CD8-positive, alpha-beta memory T cell (primary cell): ENCODE measurements at places on chromosomes 12 and 14. TPM values are rescaled to one million over a fixed set of nuclear protein-coding genes. Genes with fewer than 3 reads are reported as not detected.
A peak's percentile ranks its signal among the peaks of the same experiment; 100 is the strongest.

DNAI7 gene
- total RNA-seq, result not detected

ZC2HC1C gene
- total RNA-seq, result 2.2 TPM

CLEC7A gene
- total RNA-seq, result 0.68 TPM

KRT83 gene
- not detected for total RNA-seq

WNT1 gene
- total RNA-seq, result not detected

HOXC9 gene
- not detected for total RNA-seq

DNA sequence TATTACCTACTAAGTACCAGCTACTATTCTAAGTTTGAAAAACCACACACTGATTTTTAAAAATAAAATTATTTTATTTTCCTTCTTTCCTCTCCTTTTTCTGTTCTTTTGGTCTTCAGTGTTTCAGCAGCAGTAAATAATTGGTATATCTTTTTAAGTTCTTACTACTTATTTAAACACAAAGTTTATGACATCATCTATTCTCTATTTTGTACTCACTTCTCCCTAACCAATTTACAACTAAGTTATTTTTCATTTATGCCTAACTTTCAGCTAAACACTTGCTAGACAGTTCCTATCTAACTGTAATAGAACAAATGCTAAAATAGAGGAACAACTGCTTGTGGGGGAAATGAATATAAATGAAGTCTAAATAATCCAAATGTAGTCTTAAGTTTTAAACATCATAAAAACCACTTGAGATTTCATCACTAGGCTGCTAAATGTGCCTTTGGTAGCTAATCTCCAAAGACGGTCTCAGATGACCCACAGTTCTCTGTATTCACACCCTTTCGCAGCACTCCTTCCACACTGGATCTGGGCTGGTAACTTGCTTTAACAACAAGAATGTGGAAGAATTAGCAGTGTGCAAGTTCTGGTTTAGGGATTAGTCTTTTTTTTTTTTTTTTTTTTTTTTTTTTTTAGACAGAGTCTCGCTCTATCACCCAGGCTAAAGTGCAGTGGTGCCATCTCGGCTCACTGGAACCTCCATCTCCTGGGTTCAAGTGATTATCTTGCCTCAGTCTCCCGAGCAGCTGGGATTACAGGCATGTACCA, 41.0 kb downstream of the TFCP2 start:
- DNase-seq, result no peak

GRCh38 chr14:38211255-38211735, 3.6 kb downstream of the SSTR1 start:
- no peak for DNase-seq

DNA sequence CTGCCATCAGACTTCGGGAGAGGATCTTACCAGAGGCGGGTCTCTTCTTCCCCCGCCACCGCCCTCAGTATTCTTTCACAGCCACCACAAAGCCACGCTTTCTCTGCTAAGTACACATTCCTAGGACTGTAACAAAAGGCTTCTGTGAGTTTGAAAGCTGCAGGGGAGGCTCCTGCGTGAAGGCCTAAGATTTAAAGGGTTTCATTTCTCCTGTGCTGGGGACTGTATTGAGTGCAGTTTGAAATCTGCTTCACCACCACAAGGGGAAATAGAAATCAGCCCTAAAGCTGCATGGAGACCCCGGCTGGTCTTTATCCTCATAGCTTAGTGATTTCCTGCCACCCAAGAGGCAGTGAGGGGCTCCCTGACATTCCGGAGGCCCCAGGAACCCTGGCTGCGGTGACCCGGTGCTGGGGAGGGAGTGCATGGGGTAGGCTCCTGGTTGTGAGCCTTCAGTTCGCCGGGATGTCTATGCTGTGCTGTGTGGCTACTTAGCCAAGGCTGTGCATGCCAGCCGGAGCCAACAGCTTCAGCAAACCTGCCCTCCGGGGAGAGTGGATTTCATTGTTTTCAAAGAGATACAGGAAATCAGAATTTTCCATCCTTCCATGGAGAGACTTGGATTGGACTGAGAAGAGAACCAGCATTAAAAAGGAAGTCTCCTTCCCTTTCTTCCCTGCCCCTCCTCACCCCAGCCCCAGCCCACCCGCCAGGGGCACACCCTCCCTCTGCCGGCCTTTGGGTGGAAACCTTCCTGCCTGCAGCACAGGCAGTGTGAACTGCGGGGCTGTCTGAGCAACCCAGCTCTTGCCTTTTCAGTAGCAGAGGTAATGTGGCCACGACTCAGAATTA, 163.3 kb downstream of the ETV6 start:
- no peak for DNase-seq

DNA sequence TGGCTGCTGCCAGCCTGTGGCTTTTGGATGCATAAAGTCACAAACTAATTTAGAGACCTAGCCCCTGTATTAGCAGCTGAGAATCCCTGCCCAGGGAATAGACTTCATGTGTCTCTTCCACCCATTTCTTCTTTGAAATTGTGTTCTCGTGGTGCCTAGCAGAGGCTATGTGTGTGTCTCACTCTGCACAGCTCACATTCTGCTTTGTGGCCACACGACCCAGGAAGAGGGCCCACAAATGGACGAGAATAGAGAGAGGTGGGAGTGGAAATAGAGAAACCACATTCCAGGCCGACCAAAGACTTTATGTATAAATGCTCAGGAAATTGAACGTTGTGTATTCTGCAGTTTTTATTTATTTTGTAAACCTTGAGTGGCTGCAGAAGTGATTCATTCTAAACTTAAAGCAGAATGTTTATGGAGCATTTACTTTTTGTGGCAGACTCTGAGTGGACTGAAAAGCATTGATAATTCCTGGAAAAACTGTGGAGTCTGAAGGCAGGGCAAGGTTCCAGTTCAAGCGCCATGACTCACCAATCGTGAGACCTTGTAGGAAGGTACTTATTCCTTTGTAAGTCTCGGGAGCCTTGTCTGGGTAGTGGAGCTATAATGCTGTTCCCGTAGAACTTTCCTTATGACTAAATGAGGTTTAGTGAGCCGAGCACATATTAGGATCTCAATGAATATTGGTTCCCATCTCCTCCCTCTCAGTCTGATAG, 9.1 kb downstream of the B4GALNT3 start:
- no peak for DNase-seq

DNA sequence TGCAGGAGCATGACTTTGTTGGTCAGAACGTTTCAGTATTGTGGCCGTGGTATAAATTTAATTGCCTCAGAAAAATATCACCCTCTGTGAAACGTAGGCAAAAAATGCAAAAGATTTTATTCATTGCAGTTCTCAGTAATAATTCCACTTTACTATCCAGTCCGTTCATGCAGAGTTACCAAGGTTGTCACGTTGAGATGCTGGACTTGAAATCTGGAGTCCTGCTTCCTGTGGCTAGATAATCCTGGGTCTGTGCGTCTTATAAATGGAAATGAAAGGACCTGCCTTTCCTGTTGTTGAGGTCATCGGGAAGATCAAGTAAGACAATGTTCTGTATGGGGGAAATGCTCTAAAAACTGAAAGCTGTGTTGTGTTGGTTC, 1.3 kb upstream of the AVPR1A start:
- no peak for DNase-seq

DNA sequence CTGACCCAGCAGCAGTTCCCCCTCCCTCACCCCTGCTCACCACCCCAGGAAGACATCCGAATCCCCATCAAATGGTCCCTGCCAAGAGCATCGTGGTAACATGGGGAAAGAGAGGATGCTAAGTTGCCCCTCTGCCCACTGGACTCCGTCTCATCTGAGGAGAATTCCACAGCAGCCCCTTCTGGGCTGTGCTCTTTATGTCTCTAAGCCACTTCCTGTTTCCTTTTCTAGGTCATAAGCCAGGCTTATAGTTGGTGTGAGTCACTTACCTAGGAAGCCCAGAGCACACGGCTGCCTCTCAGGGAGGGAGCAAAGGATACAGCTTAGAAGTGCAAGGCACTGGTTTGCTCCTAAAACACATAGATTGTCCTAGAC, 76.0 kb downstream of the VCPKMT start:
- peak; percentile 66 for DNase-seq

- no peak for DNase-seq
Measured at GRCh38 chr12:124381456-124382296, 86.8 kb downstream of the RFLNA start.

DNA sequence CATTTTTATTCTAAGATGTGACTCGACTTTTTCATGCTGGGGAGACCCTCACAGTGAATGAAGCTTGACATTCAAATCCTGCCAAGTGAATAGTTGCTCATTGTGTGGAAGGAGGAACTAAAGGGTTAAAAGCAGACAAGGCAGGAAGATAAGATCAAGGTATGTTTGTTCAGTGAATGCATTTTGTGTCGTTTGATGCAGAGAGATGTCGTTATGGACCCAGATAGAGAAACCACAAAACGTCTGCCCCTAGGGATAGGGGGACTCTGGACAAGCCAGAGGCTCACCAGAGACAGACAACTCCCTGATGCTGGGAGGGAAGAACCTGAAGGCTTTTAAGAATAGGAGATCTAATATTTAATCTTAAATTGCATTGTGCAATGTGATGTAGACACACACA, 72.5 kb upstream of the MYL2 start:
- DNase-seq, result no peak

- no peak for DNase-seq
Measured at GRCh38 chr14:73763396-73763795, 49.2 kb upstream of the PNMA1 start.

GRCh38 chr12:124392667-124393413, 97.9 kb downstream of the RFLNA start:
- DNase-seq, result no peak

DNA sequence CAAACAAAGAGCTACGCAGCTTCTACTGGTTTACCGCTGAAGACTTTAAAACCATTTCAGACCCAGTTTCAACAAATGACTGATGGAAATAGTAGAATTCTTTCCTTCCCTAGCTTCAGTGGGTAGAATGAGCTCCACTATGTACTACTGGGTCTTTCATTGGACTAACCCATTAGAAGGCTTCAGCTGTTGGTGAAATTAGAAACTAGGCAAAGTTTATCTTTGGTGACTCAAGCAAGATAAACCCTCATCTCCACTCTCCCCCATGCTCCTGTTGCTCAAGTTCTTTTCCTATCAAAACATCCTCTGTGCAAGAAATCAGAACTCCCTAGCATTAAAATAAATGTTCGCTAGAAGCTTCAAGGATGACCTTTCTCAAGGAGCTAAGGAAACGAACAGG, 159.2 kb downstream of the PAWR start:
- no peak for DNase-seq

- DNase-seq, result no peak
Measured at GRCh38 chr12:33438851-33439586, 600 bp downstream of the SYT10 start.
